AML-193 (cell line): ENCODE measurements at places on chromosomes 16 and 17.
A peak's percentile ranks its signal among the peaks of the same experiment; 100 is the strongest.

GRCh38 chr17:73634629-73635028 lies 9.6 kb downstream of the SDK2 start:
- no peak for DNase-seq

DNA sequence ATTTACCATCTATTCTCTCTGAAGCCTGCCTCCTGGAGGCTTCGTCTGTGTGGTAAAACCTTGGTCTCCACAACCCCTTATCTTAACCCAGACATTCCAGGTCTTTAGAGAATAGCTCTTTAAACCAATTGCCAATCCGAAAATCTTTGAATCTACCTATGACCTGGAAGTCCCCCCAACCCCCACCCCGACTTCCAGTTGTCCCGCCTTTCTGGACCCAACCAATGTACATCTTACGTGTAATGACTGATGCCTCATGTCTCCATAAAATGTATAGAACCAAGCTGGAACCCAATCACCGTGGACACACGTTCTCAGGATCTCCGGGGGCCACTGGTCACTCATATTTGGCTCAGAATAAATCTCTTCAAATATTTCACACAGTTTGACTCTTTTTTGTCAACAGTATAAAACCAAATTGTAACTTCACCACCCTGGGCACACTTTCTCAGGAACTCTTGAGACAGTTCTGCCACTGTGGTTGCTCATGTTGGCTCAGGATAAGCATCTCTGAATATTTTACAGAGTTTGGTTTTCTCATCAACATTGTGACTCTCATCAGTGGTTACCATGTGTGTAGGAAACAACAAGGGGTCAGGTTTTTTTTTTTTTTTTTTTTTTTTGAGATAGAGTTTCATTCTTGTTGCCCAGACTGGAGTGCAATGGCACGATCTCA lies 18.1 kb upstream of the DNAH17 start:
- no peak for DNase-seq

DNA sequence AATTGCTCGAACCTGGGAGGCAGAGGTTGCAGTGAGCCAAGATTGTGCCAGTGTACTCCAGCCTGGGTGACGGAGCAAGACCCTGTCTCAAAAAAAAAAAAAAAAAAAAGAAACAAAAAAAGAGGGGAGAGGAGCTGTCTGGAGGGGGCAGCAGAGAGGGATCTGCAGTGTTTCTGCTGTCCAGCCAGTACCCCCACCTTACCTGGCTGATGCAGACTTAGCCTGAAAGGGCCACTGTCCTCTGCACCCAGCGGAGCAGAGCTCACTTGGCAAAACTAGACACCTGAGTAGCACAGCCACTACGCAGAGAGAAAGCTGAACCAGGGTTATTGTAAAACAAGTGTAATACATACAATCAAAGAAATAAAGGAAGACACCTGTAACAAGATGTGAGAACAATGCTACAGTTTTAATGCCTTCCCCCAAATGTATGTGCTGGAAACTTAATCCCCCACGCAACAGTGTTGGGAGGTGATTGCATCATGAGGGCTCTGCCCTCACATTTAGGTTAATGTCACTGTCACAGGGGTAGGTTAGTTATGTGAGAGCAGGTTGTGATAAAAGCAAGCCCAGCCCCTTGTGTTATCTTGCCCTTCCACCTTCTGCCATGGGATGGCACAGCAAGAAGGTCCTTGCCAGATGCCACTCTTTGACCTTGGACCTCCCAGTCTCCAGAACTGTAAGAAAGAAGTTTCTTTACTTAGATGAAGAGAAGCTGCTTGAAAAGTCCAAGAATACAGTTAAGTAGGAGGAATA lies 211.2 kb downstream of the RPTOR start:
- DNase-seq: no peak

GRCh38 chr16:84294531-84295142 lies at the start of gene WFDC1:
Gene WFDC1 (plus strand): TSS chr16:84294878. CDS start chr16:84294972, 94 bp downstream.
- no peak for DNase-seq

DNA sequence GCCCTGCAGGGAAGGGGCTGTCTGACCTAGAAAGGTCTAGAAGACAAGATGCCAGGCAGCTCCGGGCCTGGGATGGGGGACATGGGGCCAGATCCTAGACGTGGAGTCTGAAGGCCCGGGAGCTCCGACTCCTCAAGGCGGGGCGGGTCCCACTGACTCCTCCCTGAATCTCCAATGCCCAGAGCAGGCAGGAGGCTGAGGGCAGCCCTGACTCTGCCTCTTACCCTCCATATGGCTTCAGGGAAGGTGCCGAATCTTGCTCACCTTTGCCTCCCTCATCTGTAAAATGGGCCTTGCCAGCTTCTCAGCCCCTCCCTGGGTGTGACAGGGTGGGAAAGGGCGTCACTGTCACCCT lies 14.8 kb downstream of the VASN start:
- no peak for DNase-seq

GRCh38 chr17:56762988-56763387 lies 70.7 kb downstream of the C17orf67 start:
- no peak for DNase-seq

DNA sequence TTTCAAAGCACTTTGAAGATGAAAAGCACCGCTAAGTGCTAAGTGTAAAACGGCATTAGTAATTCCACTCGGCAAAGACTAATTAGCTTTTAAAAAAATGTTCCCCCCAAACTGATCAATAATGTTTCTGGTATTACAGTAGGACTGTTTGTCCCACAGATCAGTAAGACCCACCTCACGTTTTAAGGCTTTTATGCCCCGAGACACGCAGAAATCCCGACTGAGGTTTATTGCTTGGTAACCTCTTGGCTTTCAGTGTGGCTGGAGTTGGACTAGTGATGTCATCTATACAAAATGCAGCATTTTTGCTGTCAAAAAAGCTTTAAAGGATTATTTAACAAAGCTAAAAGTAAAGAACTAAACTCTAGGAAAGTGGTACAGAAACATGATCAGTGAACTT lies 414.6 kb upstream of the PSMD7 start:
- no peak for DNase-seq

GRCh38 chr16:4419402-4419959 lies 3.1 kb upstream of the CORO7 start:
- no peak for DNase-seq

- no peak for DNase-seq
These were observed 143.9 kb downstream of the SNX29 start for GRCh38 chr16:12120217-12120981.

DNA sequence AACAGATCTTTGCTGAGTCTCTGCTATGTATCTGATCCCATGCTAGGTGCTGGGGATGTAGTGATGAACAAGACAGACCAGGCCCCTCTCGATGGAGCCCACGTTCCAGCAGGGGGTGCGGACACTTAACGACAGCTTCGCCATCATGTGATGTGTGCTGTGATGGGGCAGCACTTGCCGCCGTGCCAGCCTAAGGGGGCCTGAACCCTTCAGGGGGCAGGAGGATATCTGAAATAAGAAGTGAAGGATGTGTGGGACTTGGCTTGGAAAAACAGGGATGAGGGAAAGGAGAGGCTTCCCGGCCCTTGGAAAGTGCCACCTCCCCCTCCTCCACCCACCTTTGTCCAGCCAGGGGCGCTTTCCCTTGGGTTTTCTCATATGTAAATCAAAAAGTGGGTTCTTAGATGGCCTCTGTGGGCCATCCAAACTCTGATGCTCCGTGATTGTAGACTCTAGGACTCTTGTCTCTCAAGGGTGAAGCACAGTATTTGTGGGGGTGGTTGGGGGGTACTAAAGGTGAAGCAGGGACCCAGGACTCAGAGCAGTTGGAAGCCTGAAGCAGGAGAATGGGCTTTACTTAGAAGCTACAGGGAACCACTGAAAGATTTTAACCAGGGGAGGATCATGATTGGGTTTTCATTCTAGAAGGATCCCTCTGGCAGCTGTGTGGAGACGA lies 4.0 kb upstream of the DLX3 start:
- DNase-seq: no peak

DNA sequence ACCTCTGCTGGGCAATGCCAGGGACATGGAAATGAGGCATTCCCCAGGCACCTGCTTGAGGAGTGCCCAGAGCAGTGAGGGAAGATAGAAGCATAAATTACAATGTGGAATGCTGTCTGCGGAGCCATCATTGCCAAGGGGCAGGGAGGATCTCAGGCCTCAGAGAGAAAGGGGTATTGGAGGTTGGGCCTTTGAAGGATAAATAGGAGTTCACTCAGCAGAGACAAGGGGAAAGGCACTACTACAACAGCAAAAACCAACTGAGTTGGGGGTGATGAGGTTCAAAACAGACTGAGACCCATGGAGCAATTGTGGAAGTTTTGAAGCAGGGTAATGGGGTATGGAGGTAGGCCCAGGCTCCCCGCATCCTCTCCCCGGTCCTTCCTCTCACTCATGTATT lies 32.8 kb downstream of the SREBF1 start:
- no peak for DNase-seq

- no peak for DNase-seq
These were observed 17.5 kb downstream of the HDAC5 start for GRCh38 chr17:44105941-44106340.

DNA sequence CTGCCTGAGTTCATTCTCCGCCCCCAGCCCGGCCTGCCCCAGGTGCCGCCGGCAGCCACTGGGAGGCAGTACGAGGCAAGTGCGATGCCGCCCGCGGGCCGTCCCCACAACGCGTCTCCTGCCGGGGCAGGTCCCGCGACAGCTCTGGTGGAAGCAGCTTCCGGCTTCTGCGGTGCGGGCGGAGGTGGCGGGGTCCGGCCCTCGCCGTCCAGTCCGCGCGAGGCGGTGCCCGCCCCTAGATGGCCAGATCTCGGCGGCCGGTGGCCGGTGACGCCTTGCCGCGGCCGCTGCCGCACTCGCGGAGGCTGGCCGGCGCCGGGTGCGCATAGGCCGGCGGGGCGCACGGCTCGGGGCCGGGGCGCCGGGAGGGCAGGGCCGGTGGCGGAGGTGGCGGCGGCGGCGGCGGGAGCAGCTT lies 1.8 kb downstream of the GJD3 start:
- peak; percentile 89 for DNase-seq

- no peak for DNase-seq
These were observed 24.1 kb downstream of the BAIAP2 start for GRCh38 chr17:81059026-81059425.

DNA sequence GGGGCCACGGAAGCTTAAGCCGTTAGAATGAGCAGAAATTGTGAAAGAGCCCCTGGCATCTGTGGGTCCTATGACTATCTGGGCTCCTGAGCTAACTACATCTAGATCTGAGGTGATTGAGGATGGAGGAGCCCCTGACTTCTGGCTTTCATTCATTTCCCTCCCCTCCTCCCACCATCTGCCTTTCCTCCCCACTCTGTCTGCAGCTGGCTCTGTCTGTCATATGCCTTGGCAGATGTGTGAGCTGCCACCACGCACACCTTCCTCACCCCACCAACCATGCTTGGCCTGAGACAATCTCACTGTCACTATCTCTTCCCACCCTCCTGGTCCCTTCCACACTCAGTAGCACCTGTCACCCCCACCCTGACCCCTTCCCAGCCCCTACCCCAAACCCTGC lies 5.1 kb downstream of the CD300E start:
- DNase-seq: no peak

- no peak for DNase-seq
These were observed 32.7 kb downstream of the NFATC3 start for GRCh38 chr16:68117884-68118283.

DNA sequence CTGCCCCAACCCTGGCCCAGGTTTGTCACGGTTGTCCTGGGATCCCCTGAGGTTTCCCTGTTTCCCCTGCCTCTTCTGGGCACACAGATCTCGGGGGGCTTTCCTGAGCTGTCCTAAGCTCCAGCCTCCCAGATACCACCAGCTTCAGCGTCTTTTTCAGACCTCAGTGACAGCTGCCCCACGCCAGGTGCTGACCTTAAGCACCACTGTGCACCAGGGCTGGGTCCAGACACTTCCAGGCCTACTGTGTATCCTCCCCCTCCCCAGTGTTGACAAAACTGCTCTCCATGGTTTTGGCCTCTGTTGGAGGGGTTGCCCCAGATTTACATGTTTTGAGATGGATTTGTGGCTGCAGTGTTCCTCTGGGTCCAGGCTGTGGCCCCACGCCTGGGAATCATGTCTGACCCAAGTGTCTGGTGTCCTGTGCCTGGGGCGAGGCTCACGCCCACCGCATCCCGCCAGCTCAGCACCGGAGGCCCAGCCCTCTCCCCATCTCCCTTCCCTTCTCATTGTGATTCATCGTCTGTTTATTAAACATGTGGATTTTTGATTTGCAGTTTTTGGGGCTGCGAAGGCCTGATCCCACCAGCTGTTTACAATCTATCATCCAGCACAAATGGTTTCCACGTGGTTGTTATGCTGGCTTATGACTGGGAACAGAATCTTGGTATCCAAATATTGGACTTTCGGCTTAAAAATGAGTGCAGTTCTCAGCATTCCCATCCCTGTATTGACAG lies 82.1 kb downstream of the METRNL start:
- DNase-seq: no peak

- no peak for DNase-seq
These were observed 274.6 kb upstream of the HSBP1 start for GRCh38 chr16:83533193-83533592.

DNA sequence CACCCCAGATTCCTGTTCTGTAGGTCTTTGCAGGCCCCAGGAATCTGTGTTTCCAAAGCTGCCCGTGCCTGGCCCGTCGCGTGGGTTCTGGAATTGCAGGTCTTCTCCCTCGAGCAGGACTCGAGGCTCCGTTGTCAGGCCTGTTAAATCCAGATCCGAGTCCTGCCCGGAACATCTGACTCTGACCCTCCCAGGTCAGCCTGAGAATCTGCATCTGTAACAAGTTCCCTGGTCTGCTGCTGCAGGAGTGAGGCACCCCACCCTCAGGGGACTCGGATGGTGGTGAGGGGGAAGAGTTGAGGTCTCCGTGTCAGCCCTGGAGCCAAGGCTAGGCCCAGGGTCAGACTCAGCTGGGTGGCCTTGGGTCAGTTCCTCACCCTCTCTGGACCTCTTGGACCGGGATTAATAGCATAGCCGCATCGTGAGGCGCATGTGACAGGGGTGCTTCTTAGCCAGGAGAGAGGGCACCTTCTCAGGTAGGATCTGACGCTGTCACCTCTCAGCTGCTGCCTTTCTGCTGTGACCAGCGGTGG lies 8.8 kb downstream of the SPIRE2 start:
- no peak for DNase-seq

DNA sequence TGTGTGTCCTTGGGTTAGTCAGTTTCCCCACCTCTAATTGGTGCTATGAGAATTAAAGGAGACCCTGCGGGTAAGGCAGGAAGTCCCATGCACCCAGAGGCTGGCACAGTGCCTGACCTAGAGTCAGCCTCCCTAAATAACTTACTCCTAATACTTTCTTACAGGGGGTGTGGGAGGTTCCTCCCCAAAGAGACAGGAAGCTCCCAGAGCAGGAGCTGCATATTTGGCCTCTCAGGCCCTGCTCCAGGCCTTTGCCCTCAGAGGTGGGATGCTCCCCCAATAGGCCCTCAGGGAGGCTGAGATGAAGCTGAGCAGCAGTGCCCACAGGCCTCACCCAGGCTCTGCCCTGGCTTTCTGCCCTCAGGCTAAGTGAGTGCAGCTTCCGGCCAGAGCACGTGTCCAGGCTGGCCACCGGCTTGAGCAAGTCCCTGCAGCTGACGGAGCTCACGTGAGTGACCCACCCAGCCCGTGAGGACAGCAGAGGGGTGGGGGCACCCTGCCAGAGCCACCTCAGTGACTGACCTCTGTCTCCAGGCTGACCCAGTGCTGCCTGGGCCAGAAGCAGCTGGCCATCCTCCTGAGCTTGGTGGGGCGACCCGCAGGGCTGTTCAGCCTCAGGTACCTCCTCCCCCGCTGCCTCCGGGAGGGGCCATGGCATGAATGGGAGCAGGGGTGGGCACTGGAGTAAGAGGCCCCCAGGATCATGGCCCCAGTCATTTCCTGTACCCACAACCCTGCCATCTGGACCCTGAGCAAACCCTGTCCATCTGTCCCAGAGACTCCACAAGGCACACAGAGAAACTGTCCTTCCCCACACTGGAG lies 31.1 kb upstream of the CPNE2 start:
- peak; percentile 86 for DNase-seq
